Activated CD4-positive, alpha-beta T cell treated with anti-CD3 and anti-CD28 coated beads, Interleukin-2, amount 10 ng/mL, durations not matched to agents 7 days and 5 days (primary cell): ENCODE measurements at places on chromosomes 16 and 17.

- DNase-seq, result no peak
These were observed 370 bp downstream of the EVPL start for GRCh38 chr17:76026714-76027158.

GRCh38 chr17:79990051-79990592, 45.5 kb downstream of the TBC1D16 start:
- DNase-seq, result no peak

DNA sequence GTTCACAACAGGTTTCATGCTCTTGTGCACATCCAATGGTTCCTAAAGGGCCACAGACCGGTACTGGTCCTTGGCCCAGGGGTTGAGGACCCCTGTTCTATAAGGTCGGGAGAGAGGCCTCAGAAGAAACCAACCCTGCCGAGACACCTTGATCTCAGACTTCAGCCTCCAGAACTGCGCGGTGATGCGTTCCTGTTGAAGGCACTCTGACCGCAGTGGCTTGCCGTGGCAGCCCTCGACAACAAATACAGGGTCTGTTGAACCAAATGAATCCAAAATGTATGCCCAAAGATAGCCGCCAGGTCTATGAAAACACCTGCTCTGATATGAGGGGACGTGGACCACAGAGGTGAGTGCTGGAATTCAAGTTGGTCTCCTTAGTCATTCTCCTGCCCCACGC, 389.8 kb downstream of the SEC14L1 start:
- no peak for DNase-seq

- no peak for DNase-seq
These were observed 3.6 kb downstream of the MMP28 start for GRCh38 chr17:35791681-35792350.

GRCh38 chr17:44733753-44734152, 25.0 kb upstream of the ADAM11 start:
- DNase-seq, result no peak

DNA sequence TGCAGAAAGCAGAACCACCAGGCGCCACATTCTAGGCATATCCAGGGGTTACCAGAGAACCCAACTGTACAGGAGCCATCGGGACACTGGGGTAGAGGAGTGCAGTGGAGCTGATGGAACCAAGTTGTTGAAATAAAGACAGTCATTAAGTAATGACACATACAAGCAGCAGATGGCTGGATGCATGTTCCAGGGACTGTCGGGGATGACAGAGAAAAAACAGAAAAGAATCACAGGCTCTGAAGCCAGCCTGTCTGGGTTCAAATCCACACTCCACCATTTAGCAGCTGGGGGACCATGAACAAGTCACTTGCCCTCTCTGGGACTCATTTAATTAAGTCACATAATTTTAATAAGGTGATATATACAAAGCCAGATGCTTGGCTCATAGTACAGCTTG, 117.1 kb downstream of the ZNF423 start:
- no peak for DNase-seq
